ENCODE measurements at places on chromosomes 11 and 22. TPM values are rescaled to one million over a fixed set of nuclear protein-coding genes. Genes with fewer than 3 reads are reported as not detected.

Gene KDELR3
- total RNA-seq, result 24.4 TPM

- DNase-seq, result no peak
Measured at GRCh38 chr22:41925783-41926460, 684 bp downstream of the TNFRSF13C start.

GRCh38 chr11:60376601-60377000 is 1.7 kb upstream of the MS4A7 start:
- no peak for DNase-seq

Gene PGA5
- total RNA-seq, result not detected

DNA sequence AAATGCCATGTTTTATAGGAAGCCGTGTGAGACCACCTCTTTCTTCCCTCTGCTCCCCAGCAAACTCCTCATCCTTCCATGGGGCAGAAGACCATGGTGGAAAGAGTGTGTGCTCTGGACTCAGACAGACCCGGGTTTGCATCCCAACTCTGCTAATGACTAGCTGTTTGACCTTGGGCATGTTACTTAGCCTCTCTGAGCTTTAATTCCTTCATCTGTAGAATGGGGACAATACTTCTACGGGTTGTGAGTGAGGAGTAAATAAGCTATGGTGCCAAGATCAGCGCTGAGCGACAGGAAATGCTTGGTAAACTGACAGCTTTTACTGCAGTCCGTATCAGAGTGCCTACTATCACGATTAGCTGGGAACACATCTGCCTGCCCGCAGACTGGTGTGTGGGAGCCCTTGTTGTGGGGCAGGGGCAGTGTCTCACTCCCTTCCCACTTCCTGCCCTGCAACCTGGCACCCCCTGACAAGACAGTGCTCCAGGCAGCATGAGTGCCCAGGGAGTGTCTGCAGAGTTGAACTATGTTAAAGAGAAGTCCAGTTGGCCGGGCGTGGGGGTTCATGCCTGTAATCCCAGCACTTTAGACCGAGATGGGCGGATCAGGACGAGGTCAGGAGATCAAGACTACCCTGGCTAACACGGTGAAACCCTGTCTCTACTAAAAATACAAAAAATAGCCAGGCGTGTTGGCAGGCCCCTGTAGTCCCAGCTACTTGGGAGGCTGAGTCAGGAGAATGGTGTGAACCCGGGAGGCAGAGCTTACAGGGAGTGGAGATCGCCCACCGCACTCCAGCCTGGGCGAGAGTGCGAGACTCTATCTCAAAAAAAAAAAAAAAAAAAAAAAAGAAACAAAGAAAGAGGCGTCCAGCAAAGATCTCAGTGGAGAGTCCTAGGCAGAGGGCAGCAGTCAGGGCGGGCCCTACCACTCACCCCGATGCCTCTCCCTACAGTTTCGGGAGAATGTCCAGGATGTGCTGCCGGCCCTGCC is 2.2 kb downstream of the SEC14L2 start:
- no peak for DNase-seq

GRCh38 chr11:115521825-115522224 is 17.6 kb upstream of the CADM1 start:
- DNase-seq, result no peak

DNA sequence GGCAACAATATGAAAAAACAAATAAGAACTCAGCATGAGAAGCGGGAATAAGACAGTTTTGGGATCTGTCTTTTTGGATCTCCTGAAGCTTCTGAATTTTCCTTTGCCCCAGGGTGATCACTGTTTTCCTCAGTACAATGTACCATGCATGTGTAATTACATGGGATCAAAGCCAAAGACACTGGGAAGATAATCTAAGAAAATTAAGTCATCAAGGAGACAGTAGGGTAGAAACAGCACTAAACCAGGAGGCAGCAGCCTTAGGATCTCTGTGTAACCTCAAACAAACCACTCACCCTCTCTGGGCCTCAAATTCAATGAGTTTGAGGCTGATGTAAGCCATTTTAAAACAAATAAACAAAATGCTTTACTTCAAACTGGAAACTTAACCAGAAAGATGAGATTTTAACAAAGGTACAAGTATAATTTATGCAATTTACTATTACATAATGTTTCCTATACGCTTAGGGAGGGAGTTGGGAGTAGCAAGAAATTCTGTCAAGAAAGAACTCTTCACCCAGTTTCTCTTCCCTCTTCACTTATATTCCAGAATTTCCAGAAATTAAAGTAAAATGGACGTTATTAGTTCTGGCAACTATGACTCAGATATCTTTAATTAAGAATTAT is 77.0 kb downstream of the RAB30 start:
- DNase-seq, result no peak

DNA sequence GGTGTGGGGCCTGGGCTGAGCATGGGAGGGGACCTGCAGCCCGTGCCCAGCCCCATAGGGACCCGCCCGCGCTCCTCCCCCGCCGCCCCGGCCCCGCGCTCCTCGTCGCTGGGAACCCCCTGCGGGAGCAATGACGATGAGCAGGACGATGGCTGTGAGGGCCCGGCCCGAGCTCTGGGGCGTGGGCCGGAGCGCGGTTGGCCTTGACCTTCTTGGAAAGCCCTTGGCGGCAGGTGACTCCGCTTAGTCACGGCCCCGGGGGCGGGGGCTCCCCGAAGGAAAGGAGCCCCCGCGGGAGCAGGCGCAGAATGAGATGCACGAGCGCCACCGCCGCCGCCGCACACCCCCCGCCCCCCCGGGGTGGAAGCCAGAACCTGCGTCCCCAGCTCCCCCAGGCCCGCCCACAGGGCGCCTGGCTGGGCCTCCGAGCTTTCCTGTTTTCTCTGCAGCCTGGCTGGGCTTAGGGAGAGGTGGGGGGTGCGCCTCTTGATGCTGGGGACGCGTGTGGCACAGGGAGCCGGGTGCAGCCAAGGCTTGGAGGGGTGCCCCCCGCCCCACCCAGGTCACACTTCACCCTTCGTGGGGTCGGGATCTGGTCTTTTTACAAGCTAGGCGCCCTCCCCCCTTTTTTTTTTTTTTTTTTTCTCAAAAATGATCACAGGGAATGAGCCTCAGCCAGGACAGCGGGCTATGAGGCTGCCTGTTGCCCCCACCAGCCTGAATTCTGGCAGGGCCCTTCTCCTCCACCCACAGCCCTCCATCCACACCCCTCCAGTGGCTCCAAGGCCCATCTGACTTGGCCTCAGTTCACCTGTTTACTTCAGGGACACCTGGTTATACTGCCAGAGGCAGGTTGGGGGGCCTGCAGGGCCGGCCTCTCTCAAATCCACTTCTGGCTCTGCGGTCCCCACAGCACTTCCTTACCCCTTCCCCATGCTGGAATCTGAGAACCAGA is 17.9 kb downstream of the CRELD2 start:
- DNase-seq, result peak; percentile 90

Gene HORMAD2
- not detected for total RNA-seq

DNA sequence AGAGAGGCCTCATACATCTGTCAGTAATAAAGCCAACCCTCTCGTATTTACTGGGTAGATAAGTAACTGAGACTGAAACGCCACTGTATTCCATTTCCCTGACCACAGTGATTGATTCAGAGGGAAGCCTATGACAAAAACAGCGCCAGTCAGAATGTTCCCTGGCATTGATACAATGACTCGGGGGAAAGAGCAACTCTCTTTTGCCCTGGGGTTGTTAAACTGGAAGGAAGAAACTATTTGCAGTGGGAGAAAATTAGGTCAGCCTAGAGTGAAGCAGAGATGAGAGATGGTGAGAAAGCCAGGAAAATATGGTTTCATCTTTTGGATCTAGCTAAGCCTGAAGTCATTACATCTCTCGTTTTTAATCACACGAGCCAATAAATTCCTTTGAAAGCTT is 48.6 kb upstream of the RBFOX2 start:
- no peak for DNase-seq

Gene TNNT3
- total RNA-seq, result 0.46 TPM

DNA sequence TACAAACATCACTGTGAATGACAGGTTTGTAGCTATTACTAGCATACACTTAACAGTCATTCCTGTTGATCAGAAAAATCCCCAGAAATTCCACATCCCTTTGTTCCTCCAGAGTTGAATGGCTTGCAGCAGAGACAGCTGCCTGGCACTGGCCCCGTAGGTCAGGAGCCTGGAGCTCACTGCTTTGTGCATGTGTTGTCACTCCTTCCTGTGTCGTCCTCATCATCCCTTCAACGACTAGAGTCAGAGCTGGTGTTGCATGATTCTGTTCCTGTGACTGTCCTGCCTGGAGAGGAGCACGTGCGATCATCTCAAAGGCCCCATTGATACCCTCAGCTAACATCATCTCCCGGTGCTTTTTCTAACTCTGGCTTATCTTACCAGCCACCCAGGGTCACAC is 58.3 kb downstream of the LDLRAD3 start:
- no peak for DNase-seq

Gene USH1C
- not detected for total RNA-seq

DNA sequence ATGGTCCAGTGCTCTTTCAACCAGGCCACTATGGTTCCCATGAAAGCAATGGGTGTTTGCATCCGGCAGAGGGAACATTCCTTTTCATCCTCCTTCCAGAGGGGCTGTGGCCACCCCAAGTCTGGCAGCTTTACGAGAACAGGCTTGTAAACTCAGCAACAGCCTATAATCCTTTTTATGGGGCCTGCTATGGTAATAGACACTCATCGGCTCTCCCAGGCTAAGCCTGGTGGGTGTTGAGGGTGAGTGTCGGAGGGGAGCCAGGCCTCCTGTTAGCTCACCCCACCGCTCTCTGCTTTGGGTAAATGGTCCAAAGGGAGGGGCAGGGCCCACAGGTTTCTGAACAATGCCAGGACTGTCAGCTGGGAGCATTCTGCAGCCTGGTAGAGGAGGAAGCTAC is 111.6 kb upstream of the CD82 start:
- DNase-seq, result no peak

- DNase-seq, result no peak
Measured at GRCh38 chr11:13680501-13681264, 12.2 kb downstream of the FAR1 start.

Gene PSMD13
- total RNA-seq, result 279 TPM

Gene MAP4K2
- total RNA-seq, result 40.5 TPM

Gene HMOX1
- 17.3 TPM for total RNA-seq

GRCh38 chr11:75743711-75744563 is 24.6 kb upstream of the DGAT2 start:
- no peak for DNase-seq

DNA sequence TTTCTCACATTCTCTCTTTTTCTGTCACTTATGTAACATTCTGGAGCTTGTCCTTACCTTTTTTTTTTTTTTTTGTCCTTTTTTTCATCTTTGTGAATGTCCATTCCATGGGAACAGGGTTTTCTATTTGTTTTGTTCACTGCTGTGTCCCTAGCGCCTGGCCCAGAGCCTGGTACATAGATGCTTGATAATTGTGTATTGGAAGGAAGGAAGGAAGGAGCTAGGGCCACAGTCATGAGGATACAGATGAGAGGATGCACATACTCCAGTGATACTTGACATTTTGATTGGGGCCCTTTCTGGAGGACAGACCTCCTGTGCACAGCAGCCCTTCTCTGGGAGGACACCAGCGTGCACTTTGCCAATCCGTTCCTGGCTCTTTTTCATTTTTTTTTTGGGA is 68.9 kb downstream of the KIAA1671 start:
- DNase-seq, result no peak

Gene NARS2
- total RNA-seq, result 48.5 TPM

Gene IL17REL
- not detected for total RNA-seq

GRCh38 chr11:89436071-89436470 is 55.1 kb downstream of the NOX4 start:
- DNase-seq, result peak; percentile 0

- peak; percentile 10 for DNase-seq
Measured at GRCh38 chr11:80958361-80958760, 1517.5 kb upstream of the TENM4 start.

DNA sequence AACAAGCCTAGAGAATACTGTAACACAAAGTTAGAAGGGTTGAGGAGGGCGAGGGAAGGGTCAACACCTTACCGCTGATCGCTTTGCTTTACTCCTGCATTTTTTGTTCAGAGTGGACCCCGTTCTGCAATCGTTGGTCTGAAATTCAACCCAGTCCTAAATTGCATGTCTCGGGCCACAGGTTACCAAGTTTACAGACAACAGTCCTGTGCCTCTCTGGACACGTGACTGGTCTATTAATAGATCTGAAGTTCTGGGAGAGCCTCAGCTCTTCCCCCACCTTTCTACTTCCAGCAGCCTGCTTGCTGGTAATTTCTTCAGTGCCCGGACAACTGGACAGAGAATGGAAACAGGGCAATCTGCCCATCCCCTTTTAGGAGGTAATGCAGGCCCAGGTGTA is 74.2 kb downstream of the STIM1 start:
- no peak for DNase-seq

- DNase-seq, result no peak
Measured at GRCh38 chr22:30444632-30445437, 19.3 kb downstream of the MTFP1 start.

Gene SERPING1
- total RNA-seq, result 0.74 TPM

GRCh38 chr11:59698506-59698905 is 15.1 kb downstream of the OR10V1 start:
- no peak for DNase-seq

DNA sequence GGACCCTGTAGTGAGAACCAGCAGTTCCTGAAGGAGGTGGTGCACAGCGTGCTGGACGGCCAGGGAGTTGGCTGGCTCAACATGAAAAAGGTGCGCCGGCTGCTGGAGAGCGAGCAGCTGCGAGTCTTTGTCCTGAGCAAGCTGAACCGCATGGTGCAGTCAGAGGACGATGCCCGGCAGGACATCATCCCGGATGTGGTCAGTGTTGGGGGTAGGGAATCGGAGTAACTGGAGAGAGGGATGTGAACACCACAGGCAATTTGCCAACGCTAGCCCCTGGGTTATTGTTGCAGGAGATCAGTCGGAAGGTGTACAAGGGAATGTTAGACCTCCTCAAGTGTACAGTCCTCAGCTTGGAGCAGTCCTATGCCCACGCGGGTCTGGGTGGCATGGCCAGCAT is 19.9 kb downstream of the MADD start:
- DNase-seq, result no peak

Gene MS4A14
- not detected for total RNA-seq

- peak; percentile 90 for DNase-seq
Measured at GRCh38 chr11:34234086-34234740, 123.6 kb downstream of the ABTB2 start.

Gene MS4A7
- total RNA-seq, result not detected

GRCh38 chr11:70806461-70807194 is 408.3 kb downstream of the CTTN start:
- no peak for DNase-seq

Gene CALCA
- total RNA-seq, result not detected

DNA sequence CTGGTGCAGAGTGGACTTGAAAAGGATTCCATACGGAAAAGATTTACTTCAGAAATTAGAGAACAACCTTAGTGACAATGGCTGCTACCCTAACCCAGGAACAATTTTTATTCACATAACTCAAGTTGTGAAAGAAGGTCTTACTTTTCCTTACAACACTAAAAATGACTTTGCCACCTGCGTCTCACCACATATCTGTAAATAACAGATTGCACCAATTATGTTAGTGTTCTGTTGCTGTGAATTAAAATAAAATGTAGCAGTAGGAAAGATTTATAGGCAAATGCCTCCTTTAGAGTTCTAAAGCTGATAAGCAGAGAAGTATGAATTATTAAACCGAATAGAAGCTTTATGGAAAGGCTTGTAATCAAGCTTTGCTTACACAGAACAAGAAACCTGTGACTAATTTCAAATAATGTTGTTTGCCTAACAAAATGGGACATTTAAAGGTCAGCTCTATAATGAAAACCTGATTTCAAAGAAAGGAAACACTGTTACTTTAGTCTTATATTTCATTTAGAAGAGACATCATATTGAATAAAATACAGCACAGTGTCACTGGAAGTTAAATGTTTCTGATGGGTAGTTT is 2237.8 kb downstream of the LRRC4C start:
- no peak for DNase-seq
